ENCODE measurements at places on chromosomes 1 and 21.
A peak's percentile ranks its signal among the peaks of the same experiment; 100 is the strongest.

- peak; percentile 41 for DNase-seq
These were observed 90.0 kb downstream of the ARHGEF10L start for GRCh38 chr1:17629460-17629859.

DNA sequence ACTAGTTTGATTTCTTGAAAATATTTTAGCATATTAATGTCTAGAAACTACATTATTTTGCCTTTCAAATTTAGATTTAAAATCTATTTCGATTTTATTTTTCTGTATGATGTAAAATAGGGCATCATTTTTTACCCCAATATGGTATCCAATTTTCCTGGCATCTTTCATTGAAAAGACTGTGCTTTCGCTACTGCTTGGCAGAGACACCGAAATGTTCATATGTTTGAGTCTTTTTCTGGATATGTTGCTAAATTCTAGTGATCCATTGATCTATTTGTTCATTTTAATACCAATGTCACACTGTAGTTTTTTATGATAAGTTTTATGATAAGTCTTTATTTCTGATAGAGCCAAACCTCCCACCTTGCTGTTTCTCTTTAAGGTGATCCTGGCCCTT, 24.3 kb downstream of the ST6GALNAC3 start:
- no peak for DNase-seq

DNA sequence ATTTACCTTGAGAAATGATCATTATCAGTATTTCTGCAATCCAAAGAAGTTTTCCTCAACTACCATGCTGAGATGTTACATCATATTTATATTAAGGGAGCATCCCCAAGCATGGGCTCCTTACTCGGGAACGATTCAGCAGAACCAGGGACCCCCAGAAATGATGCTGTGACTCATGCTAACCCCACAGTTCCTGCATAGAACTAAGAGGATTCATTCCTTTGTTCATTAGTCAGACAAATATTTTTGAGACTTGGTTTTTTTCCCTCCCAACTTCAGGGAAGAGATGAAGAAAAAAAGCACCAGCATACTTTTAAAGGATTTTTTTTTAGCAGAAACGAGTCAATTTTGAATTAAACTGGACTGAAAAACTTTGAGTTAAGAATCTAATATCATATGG, 49.2 kb upstream of the COL24A1 start:
- DNase-seq: no peak

DNA sequence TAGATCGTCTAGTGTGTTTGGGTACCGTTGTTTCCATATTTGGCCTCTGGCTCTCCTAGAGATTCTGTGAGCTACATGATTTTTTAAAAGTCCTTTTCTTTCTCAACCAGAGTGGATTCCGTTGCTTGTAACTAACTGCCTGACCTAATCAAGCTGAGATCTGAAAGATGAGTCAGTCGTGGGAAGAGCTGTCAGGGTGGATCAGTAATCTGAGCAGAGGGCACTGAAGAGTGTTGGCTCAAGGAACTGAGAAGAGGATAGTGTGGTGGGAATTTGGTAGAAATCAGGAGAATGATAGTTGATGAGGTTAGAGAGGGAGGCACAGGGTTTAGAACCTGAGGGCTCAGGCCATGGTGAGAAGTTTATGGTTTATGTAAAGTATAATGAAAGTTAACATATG, 52.2 kb downstream of the TRAF5 start:
- DNase-seq: no peak

DNA sequence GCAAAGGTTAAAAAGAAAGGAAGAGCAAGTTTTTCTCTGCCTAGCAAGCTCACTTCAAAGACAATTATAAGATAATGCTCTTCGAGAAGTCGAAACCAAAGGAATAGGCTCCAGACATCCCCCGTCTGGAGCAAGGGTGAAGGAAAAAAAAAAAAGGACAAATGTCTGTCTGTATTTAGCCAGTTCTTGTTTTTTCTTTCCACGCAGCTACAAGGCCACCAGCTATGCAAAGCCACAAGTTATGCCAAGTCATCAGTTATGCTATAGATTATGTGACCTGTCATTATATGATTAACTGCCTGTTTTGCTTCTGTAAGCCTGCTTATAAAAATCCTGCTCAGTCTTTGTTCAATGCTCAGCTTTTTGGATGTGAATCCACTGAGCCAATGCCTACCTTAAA, 2.4 kb upstream of the THEM5 start:
- no peak for DNase-seq

DNA sequence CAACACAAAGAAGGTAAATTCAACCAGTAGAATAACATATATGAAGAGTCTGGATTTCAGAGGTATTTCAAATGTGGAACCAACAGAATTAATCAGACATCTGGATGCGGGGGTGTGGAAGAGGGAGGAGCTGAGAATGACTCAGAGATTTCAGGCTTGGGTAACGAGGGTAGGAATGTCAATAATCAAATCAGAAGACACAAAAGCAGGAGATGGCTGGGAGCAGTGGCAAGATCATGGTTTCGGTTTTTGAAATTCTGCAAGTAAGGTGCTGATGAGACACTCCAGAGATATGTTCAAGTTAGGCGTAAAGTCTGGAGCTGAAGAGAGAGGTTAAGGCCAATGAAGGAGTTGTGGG, 64.0 kb downstream of the PLPPR5 start:
- no peak for DNase-seq

- DNase-seq: no peak
These were observed 43.7 kb downstream of the RHOU start for GRCh38 chr1:228778961-228779360.
